SIG-M5 (cell line): ENCODE measurements at places on chromosomes 1 and 21.

DNA sequence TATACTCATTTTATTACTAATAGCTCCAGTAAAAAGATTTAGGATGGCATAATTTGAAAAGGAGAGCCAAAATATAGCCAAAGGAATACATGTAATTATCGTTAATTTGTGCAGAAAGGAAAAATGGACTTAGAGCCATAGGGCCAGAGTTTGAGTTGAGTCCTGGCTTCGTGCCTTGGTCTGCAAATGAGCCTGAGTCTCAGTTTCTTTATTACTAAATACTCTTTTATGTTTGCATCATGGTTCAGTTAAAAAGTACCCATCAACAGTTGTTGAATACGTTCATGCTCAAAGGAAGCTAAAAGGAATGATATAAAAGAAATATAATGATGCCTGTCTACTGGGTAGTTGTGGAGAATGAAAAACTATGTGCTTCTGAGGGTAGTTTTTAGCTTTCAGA is 155.7 kb upstream of the FAM78B start:
- no peak for DNase-seq

GRCh38 chr1:197341626-197342025 is 73.6 kb downstream of the CRB1 start:
- no peak for DNase-seq

GRCh38 chr1:13949546-13949945 is 249.6 kb downstream of the PRDM2 start:
- no peak for DNase-seq

DNA sequence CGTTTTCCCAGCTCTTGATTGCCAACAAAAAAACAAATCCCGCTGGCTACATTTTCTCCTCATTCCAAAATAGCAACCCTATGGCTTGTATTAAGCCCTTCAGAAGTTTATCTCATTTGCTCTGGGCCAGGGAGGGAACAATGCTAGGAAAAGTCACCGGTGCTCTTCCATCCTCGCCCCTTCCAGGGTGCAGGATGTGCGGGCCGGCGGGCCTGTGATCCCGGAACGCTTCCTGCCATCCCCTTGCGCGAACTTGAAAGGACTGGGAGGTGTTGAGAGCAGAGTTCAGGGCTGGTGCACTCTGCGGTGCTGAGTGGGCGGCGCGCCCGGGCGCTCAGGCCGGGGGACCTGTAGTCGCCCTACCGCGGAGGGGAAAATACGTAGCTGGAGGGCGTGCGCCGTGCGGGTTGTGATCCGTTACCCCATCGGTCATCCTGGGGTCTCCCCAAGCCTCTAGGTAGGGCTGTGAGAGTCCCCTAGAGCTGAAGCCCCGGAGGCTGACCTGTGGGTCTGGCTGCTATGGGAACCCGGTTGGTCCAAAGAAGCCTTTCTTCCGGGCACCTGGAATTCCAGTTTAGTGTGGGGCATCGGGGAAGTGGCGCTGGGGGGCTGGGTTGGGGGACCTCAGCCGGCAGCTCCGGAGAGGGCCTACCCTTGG is 13.1 kb downstream of the NR5A2 start:
- no peak for DNase-seq

DNA sequence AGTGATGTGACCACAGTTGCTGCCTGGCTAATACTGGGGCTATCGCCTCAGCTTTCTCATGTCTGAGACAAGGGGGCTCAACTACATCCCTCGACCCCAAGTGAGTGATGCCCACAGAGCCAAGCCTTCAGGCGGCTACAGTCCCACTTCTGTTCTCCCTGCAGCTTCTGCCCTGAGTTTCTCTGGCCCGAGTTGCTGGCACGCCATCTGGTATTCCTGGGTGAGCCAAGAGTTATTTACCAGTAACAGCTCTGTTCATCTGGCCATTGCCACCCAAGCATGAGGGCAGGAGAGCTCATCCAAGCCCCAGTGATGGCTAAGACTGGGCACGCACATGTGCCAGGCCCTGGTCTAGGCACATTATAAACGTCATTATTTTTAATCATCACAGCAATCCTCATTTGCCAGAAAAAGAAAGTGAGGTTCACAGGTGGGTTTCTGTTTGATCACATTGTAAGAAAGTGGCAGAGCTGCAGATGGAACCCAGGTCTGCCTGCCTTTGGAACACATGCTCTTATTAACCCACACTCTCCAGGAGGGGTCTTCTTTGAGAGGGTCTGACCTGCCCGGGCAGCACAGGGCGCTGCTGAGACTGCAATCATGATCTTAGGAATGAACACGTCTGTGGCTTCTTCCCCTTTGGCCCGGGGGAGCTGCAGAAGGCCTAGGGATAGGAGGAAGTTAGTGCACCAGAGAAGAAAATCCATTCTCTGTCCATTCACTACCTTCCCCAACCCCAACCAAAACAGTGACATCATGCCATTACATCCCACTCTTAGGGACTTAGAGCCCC is 27.5 kb downstream of the KCND3 start:
- no peak for DNase-seq

GRCh38 chr1:22428672-22429071 is 23.0 kb upstream of the ZBTB40 start:
- DNase-seq: no peak

- DNase-seq: no peak
Observed at GRCh38 chr1:99650030-99650429, 4.1 kb downstream of the PALMD start.

DNA sequence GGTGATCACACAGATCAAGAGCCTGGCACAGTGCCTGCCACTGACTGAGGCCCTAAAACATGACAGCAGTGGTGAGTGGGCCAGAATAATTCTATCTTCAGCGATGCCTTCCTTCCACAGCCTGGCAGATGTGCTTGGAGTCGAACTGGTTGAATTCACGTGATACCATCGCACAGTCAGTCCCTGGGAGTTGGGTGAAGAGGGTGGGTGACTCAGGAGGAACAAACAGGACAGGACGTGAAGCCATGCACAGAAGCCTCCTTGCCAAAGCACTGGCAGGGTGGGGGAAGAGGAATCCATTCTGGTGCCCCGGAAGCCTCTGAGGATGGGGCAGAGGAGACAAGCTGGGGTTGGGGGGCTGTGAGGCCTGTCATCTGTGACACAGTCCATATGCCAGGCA is 80.3 kb upstream of the WNT4 start:
- no peak for DNase-seq

DNA sequence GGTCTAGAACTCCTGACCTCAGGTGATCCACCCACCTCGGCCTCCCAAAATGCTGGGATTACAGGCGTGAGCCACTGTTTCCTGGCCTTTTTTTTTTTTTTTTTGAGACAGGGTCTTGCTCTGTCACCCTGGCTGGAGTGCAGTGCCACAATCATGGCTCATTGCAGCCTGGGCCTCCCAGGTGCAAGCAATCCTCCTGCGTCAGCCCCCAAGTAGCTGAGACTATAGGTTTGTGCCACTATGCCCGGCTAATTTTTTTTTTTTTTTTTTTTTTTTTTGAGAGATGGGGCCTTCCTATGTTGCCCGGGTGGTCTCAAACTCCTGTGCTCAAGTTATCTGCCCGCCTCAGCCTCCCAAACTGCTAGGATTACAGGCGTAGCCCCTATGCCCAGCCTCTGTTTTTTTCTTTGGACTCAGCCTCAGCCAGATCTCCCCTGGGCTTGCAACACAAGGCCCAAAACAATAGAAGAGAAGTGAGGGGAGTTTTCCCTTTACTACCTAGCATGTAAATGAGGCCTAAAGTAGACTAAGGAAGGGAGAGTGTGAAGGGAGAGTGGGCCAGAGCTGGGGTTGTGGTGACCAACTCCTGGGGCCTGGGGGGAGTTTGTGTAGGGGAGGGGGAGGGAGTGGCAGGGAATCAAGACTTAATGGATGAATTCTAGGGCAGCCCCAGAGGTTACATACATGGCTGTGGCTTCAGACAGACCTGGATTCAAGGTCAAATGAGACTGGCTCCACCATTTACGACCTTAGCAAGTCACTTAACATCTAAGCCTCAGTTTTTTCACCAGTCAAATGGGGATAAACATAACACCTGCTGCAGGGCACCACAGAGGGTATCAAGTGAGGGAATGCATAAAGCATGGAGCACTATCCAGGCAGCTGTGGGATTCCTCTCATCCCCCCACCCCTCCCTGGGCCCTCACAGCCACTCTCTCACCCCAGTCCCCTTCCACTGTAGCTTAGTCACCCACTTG is 1.6 kb upstream of the CD52 start:
- no peak for DNase-seq

DNA sequence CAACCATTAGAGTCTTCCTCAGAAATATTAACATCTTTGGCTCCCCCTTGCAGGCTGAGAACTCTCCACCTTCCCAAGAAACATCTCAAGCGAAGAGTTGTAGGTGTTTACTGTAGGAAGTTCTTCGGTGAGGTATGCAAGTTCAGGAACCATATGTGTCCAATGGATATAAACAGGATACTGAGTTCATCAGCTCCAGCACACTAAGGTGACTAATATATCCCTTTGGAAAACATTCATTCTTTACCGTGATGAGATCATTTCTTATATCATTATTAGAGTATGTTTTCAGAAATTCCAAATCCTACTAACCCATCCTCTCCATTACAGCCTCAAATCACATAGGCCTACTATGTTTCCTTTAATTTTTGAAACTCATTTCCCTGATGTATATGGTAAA is 37.3 kb upstream of the PRMT6 start:
- DNase-seq: no peak

DNA sequence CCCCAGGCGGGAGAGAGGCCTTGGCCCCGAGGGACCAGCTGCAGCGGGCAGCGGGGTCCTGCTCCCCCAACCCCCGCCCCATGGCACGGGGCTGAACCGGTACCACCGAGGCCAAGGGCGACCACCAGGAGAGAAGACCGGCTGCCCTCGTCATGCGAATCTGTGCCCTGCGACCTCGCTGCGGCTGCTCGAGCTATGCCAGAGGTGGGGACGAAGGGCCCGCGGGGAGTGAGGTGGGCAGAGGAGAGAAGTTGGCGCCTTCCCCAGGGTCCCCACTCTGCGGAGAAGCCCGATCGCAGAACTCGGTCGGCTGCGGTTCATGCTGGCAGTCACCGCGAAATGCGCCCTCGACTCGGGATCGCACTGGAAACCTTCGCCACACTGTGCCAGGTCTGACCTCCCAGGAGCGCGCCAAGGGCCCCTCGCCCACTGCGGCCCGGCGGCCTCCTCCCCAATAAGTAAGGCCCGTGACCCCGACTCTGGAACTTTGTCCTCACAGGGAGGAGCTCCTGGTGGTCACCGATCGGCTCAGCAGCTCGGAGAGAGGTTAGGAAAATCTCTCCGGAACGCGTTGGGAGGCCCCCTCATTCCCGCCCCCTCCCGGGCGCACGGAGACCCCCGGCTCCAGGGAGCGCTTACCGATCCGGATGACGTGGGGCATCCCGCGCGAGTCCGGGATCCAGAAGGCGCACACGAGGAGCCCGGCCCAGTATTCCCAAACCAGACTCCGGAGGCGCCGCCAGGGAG is 787 bp downstream of the GRIK3 start:
- DNase-seq: no peak
